CD8-positive, alpha-beta memory T cell (primary cell): ENCODE measurements at places on chromosomes 7 and 10. TPM values are rescaled to one million over a fixed set of nuclear protein-coding genes. Genes with fewer than 3 reads are reported as not detected.

Gene MEST
- total RNA-seq = 1.8 TPM

Gene NUDT13
- total RNA-seq = 1.7 TPM

Gene FANK1
- 0.66 TPM for total RNA-seq

Gene PTN
- not detected for total RNA-seq

- no peak for DNase-seq
Measured at GRCh38 chr10:693506-693905, 4.0 kb upstream of the DIP2C start.

DNA sequence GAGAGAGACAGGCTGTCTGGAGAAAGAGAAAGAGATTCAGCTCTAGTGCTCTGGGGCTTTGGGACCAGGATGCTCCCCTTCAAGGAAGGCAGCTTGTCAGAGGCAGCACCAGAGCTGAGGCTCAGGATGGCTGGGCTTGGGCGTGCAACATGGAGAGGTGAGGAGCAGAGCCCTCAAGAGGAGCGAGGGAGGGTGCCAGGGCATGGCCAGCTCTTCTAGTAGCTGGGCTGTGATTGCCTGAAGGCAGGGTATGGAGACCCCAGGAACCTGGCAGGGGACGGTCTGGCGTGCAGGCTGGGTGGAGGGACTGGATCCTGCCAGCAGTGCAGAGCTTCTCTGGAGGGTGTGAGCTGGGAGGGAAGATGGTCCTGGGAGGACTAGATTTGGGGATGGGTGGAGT is 40.2 kb downstream of the ANTXRL start:
- DNase-seq = no peak

- DNase-seq = no peak
Measured at GRCh38 chr10:61078542-61079275, 134.7 kb upstream of the RHOBTB1 start.

DNA sequence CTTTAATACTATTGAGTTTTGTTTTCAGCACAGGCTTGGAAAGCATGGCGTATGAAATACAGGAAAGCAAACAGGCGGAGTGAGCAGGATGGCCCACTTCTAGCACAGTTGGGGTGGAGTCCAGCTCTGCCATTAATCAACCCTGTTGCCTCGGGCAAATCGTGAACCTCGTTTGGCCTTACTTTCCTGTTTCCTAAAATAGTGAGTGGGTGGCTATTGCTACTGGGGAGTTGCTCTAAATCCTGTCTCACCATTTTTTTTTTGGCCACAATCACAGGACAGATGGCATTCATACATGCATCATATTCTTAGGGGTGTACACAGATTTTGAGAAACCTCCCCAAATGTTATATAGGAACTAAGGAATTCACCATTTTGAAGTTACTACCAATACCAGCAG is 157.8 kb downstream of the ANLN start:
- no peak for DNase-seq

DNA sequence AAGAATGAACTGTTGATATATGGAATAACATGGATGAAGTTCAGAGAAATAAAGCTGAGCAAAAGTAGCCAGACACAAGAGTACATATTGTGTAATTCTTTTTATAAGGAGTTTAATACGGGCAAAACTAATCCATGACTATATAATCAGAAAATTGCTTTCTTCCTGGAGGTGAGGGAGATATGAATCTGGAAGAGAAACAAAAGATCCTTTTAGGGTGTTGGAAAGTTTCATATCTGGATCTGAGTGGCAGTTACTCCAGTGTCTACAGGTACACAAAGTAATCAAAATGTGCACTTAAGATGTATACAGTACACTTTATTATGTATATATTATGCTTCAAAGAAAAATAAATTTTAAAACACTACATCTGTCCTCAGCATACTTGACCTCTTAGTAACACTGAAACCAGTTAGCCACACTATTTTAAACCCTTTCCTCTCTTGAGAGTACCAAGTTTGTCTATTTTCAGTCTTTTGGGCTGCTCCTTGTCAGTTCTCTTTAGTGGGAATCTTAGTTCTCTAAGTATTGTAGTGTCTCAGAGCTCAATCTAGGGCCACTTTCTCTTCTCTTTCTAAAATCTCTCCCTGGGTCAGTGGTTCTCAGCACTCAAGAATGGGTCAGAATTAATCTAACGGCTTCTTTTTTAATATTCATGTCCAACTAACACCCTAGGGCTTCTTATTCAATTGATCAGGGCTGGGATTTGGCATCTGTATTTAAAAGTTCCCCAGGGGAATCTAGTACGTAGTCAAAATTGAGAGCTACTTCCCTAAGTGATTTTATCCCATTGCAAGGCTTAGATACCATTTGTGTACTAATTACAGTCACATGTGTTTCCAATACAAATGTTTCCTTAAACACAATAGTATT is 4.3 kb upstream of the LIPF start:
- no peak for DNase-seq

DNA sequence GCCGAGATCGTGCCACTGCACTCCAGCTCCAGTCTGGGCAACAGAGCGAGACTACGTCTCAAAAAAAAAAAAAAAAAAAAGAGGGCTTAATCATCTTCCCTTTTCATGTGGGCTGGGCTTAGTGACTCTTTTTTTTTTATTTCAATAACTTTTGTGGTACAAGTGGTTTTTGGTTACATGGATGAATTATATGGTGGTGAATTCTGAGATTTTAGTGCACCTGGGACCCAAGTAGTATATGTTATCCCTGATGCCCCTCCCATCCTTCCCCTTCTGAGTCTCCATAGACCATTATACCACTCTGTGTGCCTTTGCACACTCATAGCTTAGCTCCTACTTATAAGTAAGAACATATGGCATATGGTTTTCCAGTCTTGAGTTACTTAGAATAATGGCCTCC is 4.8 kb upstream of the ADAM12 start:
- no peak for DNase-seq
